ENCODE measurements at places on chromosomes 11 and 22.

GRCh38 chr11:50394017-50394416, 361.3 kb downstream of the OR4C45 start:
- no peak overlapping the region for H3K4me3 ChIP-seq
- H3K4me1 ChIP-seq = no peaks in the 10 kb centered on the region
- no peaks in the 10 kb centered on the region for H3K27me3 ChIP-seq
- no peak overlapping the region for H3K27ac ChIP-seq
- H3K36me3 ChIP-seq = no peaks in the 10 kb centered on the region
- no peak for DNase-seq

- no peak for DNase-seq
- no peak within 1 kb of the TSS for H3K27ac ChIP-seq
- H3K27me3 ChIP-seq = peaks cover 63% of the 10 kb centered on the region
These were observed at the start of gene RAB3IL1 for GRCh38 chr11:61917334-61918109. Gene RAB3IL1, minus strand, starts transcription at chr11:61917566. Its CDS starts 199 bp downstream, at chr11:61917367.

GRCh38 chr22:20080776-20081654, 974 bp downstream of the DGCR8 start:
- peak overlapping the region; percentile 84 for H3K27ac ChIP-seq
- H3K4me1 ChIP-seq = peaks cover 48% of the 10 kb centered on the region
- no peak for DNase-seq
- H3K27me3 ChIP-seq = no peaks in the 10 kb centered on the region

DNA sequence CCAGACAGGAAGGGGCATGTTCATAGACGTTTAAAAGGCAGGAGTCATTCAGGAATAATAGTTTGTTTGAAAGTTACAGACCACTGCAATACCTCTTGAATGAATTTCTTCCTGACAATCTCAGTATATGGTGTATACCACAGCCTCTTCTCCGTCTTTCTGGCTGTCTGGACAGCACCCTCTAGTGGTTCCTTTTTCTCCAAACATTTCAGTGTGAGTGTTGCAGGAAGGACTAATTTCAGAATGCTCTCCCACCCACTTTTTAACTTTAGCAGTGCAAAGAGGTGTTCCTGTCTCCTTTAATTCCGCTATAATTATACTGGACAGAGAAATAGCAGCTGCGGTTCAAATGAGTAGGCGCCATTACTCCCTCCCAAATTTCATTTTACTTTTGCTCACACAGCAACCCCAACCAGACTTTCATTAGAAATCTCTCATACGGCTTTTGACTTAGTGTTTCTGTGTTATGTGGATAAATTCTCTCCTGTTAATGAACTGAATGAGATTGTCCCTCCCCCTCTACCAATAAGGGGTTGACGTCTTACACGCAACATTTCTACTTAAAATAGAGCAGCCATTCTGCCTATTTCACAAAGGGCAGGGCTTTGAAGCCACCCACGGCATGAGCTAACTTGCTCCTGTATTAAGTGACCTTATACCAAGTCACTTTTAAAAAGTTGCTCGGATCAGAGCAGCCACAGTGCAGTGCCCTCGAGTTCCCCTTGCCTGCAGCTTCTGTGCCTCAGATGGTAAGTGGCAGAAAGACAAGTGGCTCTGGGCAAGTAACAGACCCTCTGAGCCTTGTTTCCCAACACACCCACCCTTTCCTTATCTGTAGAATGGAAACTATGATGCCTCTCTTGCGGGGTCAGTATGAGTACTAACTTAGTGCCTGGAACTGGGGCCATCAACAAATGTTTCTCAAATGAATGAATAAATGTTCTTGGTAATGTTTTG, 368.6 kb downstream of the OPCML start:
- H3K27me3 ChIP-seq = peaks cover 1% of the 10 kb centered on the region
- no peaks in the 10 kb centered on the region for H3K4me1 ChIP-seq
- H3K4me3 ChIP-seq = no peak overlapping the region
- H3K27ac ChIP-seq = no peak overlapping the region

GRCh38 chr11:113267493-113267892, 46.9 kb upstream of the TTC12 start:
- H3K27ac ChIP-seq = no peak overlapping the region
- H3K36me3 ChIP-seq = no peaks in the 10 kb centered on the region
- H3K27me3 ChIP-seq = peaks cover 2% of the 10 kb centered on the region
- no peak for DNase-seq
- no peaks in the 10 kb centered on the region for H3K4me1 ChIP-seq
- no peak overlapping the region for H3K4me3 ChIP-seq

GRCh38 chr22:27137871-27138337, 480.5 kb downstream of the MIAT start:
- no peak overlapping the region for H3K4me3 ChIP-seq
- H3K27ac ChIP-seq = no peak overlapping the region
- no peak for DNase-seq

DNA sequence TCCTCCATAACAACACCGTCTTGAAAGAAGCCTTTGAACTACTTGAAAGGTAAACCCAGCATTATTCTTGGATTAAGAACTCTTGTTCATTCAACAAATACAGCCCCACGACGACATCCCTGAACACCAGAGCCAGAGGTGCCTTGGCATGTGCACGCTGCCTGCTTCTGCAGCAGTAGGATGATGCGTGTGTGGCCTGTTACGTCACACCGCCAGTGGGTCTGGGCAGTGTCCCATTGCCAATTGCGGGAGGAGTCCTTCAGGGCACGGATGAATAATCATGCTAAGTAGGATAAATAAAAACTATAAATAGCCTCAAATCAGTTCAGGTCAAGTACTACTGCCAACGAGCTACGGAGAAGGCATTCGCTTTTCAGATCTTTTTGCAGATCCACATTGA, 380.5 kb downstream of the SHANK2 start:
- H3K27me3 ChIP-seq = peaks cover 8% of the 10 kb centered on the region
- H3K27ac ChIP-seq = no peak overlapping the region
- no peaks in the 10 kb centered on the region for H3K4me1 ChIP-seq
- no peak overlapping the region for H3K4me3 ChIP-seq

- no peak overlapping the region for H3K4me3 ChIP-seq
- H3K27ac ChIP-seq = no peak overlapping the region
- no peak for DNase-seq
- H3K4me1 ChIP-seq = peaks cover 8% of the 10 kb centered on the region
These were observed 37.9 kb downstream of the DDIAS start for GRCh38 chr11:82939456-82939855.

DNA sequence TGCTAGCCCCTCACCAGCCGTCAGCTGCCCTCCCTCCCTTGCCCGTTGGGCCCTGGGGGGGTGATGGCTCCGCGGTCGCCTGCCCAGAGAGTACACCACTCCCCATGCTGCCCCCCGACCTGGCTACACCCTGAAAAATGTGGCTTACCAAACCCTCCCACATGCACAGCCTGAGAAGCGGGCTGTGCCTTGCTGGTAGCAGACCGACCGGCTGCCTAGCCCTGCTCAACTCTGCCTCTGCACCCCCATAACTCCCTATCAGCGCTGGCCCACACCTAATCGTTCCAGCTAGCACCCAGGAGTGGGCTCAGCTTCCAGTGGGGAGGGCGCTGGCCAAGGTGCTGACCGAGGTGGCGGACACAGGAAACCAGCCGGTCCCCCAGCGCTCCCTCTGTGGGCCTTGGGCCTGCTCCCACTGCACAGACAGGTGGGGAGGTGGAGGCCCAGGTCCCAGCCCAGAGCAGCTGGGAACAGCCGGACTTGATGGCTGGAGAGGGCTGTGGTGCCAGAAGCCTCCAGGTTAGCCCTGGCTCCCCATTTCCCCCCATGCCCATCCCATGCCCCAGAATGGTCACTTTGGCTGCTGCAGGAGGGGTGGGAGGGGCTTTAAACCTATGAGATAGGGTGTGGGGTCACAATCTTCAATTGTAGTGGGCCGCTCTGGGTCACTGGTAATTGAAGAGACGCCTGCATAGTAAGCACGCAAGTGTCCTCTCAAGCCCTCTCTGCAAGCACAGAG, 32.1 kb upstream of the PRODH start:
- H3K36me3 ChIP-seq = no peaks in the 10 kb centered on the region
- no peak overlapping the region for H3K27ac ChIP-seq
- DNase-seq = peak; percentile 29
- H3K4me3 ChIP-seq = no peak overlapping the region
- H3K4me1 ChIP-seq = peaks cover 3% of the 10 kb centered on the region
- H3K27me3 ChIP-seq = peaks cover 12% of the 10 kb centered on the region

DNA sequence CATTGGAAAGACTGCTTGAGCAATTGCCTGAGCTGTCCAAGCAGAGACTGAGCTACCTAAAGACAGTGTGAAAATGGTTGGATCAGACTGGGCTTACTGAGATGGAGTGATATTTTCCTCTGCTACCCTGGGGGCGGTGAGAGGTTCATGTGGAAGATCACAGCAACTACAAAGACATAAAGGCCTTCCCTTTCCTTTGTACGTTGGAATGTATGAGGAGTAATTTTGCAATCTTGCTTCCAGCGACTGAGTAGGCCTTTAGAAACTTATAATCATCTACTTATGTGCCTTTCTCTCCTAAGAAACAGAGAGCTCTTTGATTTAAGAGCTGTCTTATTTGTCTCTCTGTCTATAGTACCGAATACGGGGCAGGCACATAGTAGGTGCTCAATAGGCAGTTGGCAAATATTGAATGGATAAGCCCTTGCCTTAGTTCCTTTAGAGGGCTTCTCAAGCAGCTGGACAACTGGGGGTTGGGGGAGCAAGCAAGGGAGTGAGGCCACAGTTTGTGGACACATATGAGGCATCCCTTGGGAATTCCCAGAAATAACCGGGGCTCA, 2.4 kb upstream of the HEPACAM start:
- no peak for DNase-seq
- no peaks in the 10 kb centered on the region for H3K36me3 ChIP-seq
- H3K27me3 ChIP-seq = peaks cover 2% of the 10 kb centered on the region
- peaks cover 7% of the 10 kb centered on the region for H3K4me1 ChIP-seq

- H3K36me3 ChIP-seq = peaks cover 28% of the 10 kb centered on the region
- H3K4me3 ChIP-seq = no peak overlapping the region
- H3K27me3 ChIP-seq = no peaks in the 10 kb centered on the region
These were observed 20.7 kb downstream of the TNKS1BP1 start for GRCh38 chr11:57303990-57304579.

DNA sequence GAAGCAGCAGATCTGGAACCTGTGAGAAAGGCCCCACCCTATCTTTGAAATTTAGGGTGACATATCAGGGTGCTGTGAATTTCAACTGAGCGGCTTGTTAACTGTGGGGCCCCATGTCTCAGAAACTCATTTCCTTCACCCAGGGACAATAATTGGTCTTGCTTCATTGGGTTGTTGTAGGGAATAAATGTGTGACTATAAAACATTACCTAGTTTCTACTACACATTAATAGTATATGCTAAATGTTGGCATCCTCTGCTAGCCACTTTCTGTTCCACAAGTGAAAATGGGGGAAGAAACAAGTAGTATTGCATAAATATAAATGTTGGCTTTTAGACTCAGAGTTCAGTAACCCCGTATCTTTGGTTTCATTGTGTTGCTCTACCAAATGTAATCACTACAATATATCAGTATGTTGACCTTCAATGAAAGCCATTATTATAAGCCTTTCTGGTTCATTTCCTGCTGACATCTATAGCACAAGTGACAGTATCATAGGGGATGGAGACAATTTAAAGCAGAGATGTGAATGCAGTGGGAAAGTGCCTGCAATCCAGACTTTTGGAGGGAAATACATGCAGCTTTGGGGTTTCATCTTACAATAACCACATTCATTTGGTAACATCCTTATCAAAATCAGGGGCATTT, 905.5 kb upstream of the RAG2 start:
- H3K27me3 ChIP-seq = no peaks in the 10 kb centered on the region
- DNase-seq = no peak
- H3K4me1 ChIP-seq = peaks cover 25% of the 10 kb centered on the region
- H3K27ac ChIP-seq = no peak overlapping the region
- no peaks in the 10 kb centered on the region for H3K36me3 ChIP-seq
- no peak overlapping the region for H3K4me3 ChIP-seq

GRCh38 chr11:57203359-57203758, 21.6 kb downstream of the LRRC55 start:
- no peak for DNase-seq
- no peaks in the 10 kb centered on the region for H3K4me1 ChIP-seq
- no peaks in the 10 kb centered on the region for H3K36me3 ChIP-seq
- no peak overlapping the region for H3K4me3 ChIP-seq
- H3K27me3 ChIP-seq = peaks cover 14% of the 10 kb centered on the region

- DNase-seq = no peak
- no peaks in the 10 kb centered on the region for H3K27me3 ChIP-seq
- H3K27ac ChIP-seq = no peak overlapping the region
- no peaks in the 10 kb centered on the region for H3K4me1 ChIP-seq
- H3K4me3 ChIP-seq = no peak overlapping the region
These were observed 163.2 kb downstream of the PGR start for GRCh38 chr11:100966366-100966765.

DNA sequence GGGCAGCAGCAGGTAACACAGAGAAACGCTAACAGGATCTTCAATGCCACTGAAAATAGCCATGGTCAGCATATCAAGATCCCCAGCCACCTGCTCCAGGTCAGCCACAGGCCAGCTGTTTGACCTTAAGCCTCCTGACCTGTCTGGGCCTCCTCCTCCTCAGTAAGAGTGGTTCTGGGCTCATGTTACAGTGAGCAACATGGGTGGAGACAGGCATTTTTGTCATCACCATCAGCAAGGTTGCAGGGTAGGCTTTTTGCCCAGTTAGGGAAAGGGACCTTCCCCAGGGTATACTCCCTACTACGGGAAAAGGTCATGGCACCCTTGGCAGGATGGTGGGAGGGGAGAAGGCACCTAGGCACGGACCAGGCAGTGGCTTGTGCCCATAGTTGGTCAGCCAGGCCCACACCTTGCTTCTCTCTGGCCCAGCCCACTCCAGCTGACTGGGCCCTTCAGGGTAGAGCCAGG, 131.8 kb upstream of the PARVA start:
- H3K27me3 ChIP-seq = no peaks in the 10 kb centered on the region
- peaks cover 18% of the 10 kb centered on the region for H3K36me3 ChIP-seq
- H3K4me1 ChIP-seq = peaks cover 21% of the 10 kb centered on the region
- H3K4me3 ChIP-seq = no peak overlapping the region

DNA sequence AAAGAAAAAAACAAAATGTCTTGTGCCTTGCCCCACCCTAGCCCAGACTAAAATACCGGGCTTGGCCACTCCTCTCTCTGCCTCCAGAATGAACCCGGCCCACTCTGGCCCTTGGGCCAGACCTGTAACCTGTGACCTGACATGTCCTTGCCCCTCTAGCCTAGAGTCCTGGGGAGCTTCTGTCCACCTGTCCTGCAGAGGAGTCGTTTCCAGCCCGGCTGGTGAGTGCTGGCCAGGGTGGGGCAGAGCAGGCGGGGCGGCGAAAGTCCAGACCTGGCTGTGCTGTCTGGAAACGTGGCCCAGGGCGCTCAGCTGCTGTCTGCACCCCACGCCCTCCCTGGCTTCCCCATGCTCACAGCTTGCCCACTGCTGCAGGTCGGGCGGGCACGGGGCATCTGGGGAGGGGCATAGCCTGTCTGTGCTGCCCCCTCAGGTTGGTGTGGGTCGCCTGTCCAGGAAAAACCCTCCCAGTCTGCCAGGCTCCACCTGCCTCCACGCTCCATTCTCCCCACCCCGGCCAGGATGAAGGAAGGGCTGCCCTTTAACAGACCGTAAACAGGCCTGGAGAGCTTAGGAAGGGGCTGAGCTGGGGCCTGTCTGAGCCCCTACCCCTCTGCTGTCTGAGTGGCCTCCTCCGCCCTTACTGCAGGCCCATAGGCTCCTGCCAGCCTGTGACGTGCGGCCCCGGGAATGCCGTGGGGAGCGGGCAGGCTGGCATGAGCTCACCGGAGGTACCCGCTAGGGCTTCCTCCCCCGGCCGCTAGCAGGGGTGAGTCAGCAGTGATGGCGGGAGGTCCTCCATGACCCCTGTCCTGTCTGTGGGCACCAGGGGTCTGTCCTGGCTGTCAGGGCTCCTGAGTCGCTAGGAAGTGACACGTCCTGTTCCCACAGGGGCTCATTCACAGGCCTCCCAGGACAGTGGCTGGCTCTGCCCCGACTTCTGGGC, 1.9 kb downstream of the CD151 start:
- H3K27ac ChIP-seq = peak overlapping the region; percentile 56
- H3K4me1 ChIP-seq = peaks cover 17% of the 10 kb centered on the region
- peak overlapping the region; percentile 76 for H3K4me3 ChIP-seq
- H3K27me3 ChIP-seq = peaks cover 12% of the 10 kb centered on the region
- peaks cover 3% of the 10 kb centered on the region for H3K36me3 ChIP-seq
- DNase-seq = no peak

All from activated naive CD8-positive, alpha-beta T cell treated with anti-CD3 and anti-CD28 coated beads, Interleukin-2, amount 50 U/mL, for 24 hours (primary cell).